ENCODE measurements at places on chromosomes 4 and X.
A peak's percentile ranks its signal among the peaks of the same experiment; 100 is the strongest.

DNA sequence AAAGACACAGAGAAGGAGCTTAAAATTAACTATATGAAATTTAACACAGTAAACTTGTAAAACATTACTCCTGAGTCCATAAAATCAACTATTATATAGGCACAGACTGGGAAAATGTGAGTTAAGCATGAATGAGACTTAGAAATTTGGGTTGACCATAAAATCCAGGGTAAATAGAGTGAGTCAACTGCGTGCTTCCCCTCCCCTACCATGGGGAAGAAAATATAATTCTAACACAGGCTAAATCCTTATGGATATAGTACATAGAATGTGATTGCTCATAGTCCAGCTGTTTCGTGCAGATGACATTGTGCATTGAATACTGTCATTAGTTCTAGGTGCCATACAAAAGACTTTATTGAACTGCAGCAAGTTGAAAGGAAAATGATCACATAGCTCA lies 42.2 kb downstream of the KLHL5 start:
- DNase-seq: no peak

- no peak for DNase-seq
Observed at GRCh38 chr4:3420606-3420955, 21.2 kb upstream of the HGFAC start.

- no peak for DNase-seq
Observed at GRCh38 chr4:47104986-47105385, 73.6 kb downstream of the GABRB1 start.

DNA sequence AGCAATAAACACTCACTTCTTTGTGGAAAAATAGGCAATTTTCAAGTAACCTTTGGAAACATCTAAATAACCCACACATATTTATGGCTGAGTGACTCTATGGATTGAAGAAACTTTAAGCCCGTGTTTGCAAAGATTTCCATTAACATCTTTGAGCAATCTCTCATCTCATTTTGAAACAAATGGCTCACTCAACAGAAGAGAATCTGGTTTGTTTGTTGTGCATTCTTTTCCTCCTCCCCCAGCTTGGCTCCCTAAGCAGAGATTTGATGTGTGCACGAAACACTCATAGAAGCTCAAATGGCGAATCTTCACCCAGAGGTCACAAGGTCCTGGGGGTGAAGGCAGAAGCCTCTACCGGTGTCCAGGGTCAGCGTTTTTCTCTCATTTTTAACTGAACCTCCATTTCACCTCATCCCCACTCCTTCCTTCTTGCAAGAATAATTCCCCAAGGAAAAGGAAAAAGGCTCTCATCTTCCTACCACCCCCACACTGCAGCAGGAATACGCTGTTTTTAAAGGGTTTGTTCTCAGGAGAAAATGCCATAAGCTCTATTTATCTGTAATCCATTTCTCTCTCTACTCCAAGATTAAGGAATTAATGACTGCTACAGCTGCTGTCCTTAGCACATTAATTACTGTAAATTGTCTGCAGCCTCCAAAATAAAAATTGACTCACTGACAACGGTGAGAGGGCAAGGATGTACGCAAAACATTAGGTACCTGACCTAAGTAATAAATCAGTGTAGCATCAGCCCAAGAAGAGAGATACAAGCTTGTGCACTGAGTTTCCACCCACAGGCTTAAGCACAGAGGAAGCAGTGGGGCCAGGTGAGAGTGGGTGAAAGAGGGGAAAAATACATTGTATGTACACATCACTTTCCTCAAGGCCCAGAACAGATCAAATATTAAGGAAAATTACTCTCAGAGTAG lies 307.6 kb upstream of the NOCT start:
- no peak for DNase-seq

GRCh38 chr4:7183780-7184460 lies 8.4 kb upstream of the SORCS2 start:
- no peak for DNase-seq

- no peak for DNase-seq
Observed at GRCh38 chrX:2474280-2474962, 26.4 kb downstream of the DHRSX start.

DNA sequence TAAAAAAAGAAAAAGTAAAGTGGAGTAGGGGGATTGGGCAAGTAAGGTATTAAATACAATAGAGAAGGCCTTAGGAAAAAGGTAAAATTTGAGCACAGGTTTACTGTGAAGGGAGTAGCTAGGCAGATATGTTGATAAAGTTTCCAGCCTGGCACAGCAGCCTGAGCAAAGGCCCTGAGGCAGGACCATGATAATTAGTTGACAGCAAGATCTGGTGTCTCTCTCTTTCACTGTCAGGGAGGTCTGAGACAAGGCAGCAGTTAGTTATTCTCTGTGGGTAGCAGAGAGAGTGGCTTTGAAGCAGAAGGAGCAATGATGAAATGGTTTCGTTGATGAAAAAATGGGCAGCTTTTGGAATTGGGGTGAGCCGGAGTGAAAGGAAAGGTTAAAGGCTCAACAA lies 119.5 kb downstream of the KDR start:
- DNase-seq: no peak

GRCh38 chr4:19693936-19694570 lies 557.7 kb upstream of the SLIT2 start:
- no peak for DNase-seq

DNA sequence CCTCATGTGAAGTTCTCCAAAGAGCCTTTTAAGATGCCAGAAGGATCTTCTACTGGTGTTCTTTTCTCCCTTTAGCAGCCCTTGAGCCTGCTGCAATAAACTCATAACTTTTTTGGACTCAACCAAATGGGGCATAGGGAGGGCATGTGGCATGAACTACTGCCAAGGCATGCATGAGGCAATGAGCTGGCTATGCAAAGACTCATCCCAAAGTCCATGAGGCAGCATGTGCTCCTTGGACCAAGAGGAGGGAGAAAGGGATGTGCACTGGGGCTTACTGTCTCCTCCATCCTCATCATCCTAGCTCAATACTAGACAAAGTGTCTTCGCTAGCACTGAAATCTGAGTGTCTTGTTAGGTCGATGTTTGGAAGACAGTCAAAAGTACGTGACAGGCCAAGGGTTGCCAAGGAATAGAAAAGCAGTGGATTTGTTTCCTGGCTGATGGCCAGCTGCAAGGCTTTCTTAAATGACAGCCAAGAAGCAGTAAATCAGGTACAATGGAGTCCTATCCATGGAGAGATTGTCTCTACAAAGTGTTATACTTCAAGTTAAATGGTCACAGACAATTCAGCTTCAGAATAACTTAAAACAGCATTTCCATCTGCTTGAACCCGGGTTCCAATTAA lies 44.5 kb upstream of the ATXN3L start:
- no peak for DNase-seq

GRCh38 chrX:5748586-5749150 lies 480.0 kb downstream of the NLGN4X start:
- no peak for DNase-seq

- DNase-seq: peak; percentile 18
Observed at GRCh38 chr4:173319696-173320095, 14.5 kb downstream of the HMGB2 start.

GRCh38 chrX:105273326-105273725 lies 52.8 kb upstream of the TEX13A start:
- DNase-seq: no peak

- DNase-seq: no peak
Observed at GRCh38 chr4:82266345-82266744, 107.4 kb downstream of the HNRNPD start.

GRCh38 chr4:169114341-169114974 lies 104.4 kb upstream of the CBR4 start:
- no peak for DNase-seq

DNA sequence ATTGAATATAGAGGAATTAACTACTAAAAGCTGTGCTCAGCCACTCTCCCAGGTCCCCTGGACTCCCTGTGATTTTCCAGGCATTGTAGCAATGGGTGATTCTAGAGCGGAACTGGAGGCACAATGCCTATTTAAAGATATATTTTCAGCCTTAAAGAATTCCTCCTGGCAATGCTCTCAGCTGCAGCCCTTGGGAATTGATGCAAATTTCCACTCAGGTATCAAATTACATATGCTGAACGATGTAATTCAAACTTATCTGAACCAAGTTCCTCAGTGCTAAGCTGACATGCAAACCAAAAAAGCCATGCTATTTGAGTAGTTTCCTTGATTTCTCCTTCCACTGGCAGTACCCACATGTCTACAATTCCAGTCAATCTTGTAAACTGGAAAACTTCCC lies 86.3 kb upstream of the GABRA3 start:
- no peak for DNase-seq

DNA sequence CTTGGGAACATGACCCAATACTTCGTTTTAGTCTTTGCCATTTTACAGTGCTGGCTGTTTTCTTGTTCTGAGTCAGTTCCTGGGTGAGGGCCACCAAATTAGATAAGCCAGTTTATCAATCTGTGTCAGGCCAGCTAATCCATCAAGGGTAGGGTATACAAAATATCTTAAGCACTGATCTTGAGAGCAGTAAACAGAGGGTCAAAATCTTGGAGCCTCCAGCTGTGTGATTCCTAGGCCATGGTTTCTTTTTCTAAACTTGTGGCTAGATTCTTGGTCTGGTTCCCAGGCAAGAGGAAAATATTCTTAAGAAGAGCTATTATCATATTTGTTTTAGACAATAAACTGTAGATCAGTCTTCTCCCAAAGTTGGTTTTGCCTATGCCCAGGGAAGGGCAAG lies 1396.6 kb upstream of the PABPC4L start:
- DNase-seq: no peak

- DNase-seq: peak; percentile 52
Observed at GRCh38 chr4:156870131-156870530, 101.5 kb downstream of the PDGFC start.
